ENCODE measurements at places on chromosomes 13 and 19. TPM values are rescaled to one million over a fixed set of nuclear protein-coding genes. Genes with fewer than 3 reads are reported as not detected.
A peak's percentile ranks its signal among the peaks of the same experiment; 100 is the strongest.

ZNF610 gene
- 12.9 TPM for total RNA-seq

ICAM5 gene
- 1.4 TPM for total RNA-seq

IZUMO4 gene
- 14.9 TPM for total RNA-seq

PINLYP gene
- 3.4 TPM for total RNA-seq

UBE2S gene
- total RNA-seq = 14.6 TPM

LRRC63 gene
- total RNA-seq = 0.61 TPM

DMPK gene
- total RNA-seq = 35.4 TPM

TTC9B gene
- 19.9 TPM for total RNA-seq

EDDM13 gene
- not detected for total RNA-seq

SHC2 gene
- 15.5 TPM for total RNA-seq

RTBDN gene
- 1.1 TPM for total RNA-seq

AZU1 gene
- 2.0 TPM for total RNA-seq

DNA sequence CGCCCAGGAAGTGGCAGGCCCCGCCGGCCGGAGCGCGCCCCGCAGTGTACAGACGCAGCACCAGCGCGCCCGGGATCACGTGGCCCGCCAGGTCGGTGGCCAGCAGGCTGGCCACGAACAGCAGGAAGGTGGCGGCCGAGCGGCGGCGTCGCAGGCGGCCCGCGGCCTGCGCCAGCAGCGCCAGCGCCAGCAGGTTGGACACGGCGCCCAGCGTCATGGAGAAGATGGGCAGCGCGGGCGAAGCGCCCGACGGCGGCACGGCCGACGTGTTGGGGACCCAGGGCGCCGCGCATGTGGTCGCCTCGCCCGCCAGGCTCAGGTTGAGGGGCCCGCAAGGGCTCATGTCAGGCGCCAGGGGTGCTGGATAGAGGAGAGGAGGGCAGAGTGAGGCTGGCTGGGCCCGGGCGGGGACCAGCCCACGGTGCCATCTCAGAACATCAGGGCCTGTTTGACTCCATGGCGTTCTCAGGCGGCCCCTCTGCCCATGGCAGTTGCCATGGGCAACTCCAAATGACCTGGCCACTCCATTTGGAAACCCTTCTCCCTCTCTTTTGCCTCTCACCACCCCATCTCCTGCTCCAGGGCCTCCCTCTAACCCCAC is 1.1 kb downstream of the PTGER1 start:
- no peak for DNase-seq

DNA sequence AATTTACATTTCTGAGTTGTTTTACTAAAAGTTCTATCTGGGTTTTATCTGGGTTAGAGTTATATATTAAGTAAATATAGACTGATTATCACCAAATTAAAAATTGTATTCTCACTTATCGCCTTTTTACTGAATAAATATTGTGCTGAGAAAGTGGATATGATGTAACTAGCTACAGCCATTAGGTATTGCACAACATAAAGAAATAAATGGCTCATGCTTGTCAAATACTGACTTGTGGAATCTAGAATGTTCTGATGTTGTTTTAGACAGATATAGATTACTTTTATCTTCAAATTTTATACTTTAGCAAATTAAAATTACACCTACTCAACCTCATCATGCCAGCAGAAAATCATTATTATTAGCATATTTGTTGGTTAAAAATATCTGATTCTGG is 1277.1 kb upstream of the MIR17HG start:
- DNase-seq = no peak

DNA sequence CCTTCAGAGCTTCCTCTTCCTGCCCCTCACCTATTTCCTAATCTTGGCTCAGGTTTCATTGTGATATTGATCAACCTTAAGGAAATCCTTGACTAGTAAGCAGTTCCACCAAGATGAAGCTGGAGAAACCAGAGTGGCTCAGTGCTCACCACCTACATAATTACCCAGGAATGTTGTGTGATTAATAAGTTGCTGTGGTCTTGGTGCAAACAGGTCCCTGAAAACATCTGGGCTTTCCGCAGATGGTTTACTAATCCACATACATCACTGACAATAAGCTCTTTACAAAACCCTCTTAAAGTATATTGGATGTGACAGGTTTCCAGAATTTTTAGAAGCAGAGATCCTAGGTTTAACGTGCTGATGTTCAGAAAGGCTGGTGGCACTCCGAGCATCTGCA is 8.6 kb upstream of the SERP2 start:
- DNase-seq = no peak

GRCh38 chr13:50125554-50126262 is 110.5 kb downstream of the KCNRG start:
- peak; percentile 97 for DNase-seq

- DNase-seq = no peak
Observed at GRCh38 chr13:32902029-32902780, 114.0 kb upstream of the KL start.

DNA sequence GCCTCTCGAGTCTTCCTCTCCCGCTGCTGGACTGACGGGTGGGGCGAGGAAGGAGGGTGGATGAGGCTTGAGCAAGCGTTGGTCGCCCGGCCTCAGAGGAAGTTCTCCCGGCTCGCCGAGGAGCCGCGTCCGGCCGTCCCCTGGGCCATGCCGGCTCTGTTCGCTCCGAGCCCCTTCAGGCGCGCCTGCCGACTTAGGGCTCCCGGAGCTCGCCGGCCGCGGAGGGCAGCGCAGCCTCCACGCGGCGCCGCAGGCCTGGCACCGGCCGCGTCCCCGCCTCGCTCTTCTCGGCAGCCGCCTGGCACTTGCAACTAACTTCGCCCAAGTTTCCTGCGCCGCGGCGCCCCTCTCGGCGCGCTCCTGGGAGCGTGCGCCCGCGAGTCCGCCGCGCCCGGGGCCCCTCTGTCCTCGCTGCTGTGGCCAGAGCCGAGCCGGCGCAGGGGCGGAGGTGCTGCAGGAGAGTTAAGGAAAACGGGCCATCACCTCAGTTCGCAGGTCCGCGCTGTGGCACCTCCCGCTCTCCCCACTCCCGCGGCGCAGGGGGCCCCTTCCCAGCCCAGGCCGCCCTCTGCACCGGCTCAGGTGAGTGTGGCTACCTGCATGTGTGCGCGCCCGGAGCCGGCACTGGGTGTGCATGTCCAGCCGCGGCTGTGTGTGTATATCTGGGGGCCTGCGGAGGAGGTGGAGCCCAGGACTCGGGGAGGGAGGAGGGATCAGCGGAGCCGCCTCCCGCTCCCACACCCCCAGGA is 641 bp upstream of the SOX21 start:
- DNase-seq = peak; percentile 70

DNA sequence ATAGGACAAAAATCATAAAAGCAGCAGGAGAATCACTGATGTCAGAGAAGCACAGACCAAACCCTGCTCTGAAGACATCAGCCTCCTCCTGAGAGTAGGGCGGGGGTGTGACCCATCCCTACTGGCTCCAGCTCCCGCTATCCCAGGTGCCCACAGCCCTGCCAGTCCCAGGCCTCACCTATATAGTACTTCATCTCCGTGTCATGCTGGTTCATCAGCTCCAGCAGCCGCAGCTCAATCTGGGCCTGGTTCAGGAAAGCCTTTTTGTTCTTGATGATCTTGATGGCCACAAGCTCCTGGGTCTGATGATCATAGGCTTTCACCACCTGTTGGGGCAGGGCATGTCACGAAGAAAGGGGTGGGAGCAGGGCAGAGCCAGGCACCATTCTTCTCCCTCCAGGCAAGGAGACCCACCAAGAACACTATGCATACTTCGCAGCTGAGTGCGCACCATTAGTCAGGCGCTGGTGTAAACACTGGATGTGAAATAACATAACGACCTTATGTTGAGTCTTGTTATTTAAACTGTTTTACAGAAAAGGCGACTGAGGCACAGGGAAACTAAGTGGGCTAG is 4.2 kb downstream of the DYRK1B start:
- no peak for DNase-seq

DNA sequence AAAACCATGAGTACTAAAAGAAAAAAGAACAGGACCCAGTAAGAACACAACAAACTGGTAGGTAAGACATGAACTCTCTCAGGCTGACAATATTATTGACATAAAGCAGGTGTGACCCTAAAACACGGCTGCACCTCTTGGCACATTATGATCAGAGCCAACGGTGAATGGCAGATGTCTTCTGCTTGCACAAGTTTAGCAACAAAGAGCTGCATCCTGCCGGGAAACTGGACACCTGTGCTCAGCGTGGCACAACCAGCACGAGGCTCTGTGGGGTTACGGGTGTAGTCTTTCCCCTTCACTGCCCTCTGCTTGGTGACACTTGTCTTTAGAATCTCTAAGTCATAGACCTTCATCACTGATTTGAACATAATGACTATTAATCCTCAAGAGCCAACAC is 97.9 kb downstream of the DOCK9 start:
- no peak for DNase-seq

GRCh38 chr19:6212403-6213265 is 67.1 kb downstream of the MLLT1 start:
- DNase-seq = no peak

DNA sequence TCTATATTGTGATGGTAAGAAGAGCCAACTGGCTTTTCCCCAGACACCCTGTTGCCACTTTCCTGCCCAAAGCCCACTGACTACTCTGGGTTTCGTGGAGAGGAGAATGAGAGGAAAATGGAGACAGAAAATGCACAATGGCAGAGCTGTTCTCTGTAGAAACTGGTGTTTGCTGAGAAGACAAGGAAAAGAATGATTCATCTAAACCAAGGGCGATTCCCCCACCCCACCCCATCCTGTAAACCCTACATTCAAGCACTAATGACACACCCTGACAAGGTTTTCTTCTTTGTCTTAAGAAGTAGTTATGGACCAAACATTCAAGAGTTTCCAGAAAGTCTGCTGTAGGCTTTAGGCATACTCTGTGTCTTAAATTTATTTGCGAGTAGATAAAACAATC is 68.8 kb downstream of the DOCK9 start:
- no peak for DNase-seq

DNA sequence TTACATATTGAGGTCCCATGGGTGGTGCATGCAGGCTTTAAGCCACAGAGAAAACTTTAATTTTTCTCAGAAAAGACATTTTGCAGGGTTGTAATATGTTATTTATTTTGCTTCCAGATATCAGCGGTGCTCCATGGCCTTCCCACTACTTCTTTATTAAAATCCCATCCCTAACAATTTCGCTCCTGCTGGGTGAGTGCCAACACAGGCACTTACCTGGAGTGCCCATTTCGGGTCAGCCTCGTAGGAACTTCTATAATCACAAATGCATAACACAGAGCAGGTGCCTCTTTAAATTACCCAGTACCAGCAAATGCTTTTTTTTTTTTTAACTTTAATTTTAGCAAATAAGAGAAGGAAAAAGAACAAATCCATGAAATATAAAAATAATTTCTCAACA is 86.4 kb downstream of the EFNB2 start:
- DNase-seq = no peak

DNA sequence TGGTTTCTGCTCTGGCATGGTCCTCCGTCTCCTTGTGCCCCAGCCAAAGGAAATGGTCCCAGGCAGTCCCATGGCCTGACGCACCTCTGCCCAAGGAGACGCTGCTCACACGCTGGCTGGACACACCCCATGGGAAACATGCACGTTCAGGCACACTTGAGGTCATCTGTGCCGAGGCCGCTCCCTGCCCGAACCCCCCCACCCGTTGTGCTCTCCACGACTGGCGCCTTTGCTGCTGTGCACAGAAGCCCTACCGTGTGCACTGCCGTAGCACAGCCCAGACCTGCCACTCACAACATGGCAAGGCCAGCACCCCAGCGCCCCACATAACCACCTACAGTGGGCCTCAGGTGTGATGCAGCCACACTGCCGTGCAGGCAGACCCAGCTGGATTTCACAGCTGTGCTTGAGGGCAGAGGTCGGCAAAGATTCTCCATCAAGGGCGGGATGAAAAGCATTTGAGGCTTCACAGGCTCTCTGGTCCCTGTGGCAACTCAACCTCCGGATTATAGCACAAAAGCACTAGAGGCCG is 65.7 kb downstream of the SPACA7 start:
- DNase-seq = no peak

DNA sequence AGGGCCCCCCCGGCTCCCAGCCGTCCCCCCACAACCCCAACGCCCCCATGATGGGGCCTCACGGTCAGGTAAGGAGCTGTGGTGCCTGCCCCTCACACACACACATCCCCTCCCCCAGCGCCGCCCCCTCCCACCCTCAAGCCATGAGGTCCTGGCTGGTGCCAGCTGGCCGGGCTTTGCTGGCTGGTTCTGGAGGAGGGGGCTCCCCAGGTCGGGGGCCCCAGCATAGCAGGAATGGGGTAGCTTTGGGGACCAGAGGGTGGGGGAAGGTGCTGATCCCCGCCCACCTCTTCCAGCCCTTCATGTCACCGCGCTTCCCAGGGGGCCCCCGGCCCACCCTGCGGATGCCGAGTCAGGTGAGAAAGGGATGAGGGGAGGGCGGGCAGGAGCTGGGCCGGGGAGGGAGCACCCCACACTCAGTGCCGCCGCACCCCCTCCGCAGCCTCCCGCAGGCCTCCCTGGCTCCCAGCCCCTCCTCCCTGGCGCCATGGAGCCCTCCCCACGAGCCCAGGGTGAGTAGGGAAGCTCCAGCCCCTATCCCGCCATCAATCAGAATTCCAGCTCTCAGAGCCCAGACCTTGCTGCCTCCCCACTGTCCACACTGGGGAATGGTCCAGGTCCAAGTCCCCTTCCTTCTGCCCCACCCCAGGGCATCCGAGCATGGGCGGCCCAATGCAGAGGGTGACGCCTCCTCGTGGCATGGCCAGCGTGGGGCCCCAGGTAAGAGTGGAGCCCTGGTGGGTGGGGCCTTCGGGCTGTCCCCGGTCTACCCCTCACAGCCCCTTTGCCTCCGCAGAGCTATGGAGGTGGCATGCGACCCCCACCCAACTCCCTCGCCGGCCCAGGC is 6.4 kb downstream of the ISYNA1 start:
- DNase-seq = no peak

- no peak for DNase-seq
Observed at GRCh38 chr13:102441085-102441484, 39.2 kb upstream of the FGF14 start.

GRCh38 chr19:57813919-57814504 is 701 bp downstream of the ZNF552 start:
- peak; percentile 5 for DNase-seq

- DNase-seq = no peak
Observed at GRCh38 chr19:1167687-1168571, 6.1 kb downstream of the SBNO2 start.

DNA sequence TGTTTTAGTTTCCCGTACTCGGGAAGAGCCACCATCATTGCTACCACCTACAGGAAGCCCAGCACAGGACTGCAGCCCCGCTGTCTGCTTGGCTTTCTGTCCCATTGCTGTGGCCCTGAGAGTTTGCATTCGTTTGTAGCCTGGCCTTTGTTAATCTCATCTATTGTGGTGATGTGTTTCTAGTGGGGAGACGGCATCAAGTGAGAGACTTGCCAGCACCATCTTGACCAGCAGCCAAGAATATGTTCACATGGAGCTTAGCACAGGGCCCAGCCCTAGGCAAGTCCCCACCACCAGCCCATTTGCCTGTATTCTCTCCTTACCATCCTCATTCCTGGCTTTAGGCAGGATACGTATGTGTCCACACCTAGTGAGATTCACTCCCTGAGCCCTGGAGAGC is 17.3 kb upstream of the OVOL3 start:
- no peak for DNase-seq

- no peak for DNase-seq
Observed at GRCh38 chr19:39428283-39429112, 7.3 kb downstream of the RPS16 start.

DNA sequence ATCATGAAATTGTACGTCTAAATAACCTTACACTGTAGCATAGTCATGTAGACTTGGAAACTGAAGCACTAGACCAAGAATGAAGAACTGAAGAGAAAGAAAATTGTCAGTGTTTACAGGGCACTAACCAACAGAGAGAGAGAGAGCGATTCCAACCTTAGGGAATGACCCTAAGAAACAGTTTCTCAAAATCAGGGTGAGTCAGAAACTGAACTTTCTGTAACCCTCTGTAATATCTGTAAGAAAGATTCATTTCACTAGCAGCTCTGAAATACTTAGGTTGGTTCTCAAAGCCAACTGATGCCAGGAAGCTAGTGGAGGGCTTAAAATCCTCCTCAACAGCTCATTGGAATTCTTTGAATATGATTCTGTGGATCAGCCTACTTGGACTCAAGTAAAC is 936.9 kb downstream of the EFNB2 start:
- no peak for DNase-seq
